ENCODE measurements at places on chromosomes 11 and 22.

DNA sequence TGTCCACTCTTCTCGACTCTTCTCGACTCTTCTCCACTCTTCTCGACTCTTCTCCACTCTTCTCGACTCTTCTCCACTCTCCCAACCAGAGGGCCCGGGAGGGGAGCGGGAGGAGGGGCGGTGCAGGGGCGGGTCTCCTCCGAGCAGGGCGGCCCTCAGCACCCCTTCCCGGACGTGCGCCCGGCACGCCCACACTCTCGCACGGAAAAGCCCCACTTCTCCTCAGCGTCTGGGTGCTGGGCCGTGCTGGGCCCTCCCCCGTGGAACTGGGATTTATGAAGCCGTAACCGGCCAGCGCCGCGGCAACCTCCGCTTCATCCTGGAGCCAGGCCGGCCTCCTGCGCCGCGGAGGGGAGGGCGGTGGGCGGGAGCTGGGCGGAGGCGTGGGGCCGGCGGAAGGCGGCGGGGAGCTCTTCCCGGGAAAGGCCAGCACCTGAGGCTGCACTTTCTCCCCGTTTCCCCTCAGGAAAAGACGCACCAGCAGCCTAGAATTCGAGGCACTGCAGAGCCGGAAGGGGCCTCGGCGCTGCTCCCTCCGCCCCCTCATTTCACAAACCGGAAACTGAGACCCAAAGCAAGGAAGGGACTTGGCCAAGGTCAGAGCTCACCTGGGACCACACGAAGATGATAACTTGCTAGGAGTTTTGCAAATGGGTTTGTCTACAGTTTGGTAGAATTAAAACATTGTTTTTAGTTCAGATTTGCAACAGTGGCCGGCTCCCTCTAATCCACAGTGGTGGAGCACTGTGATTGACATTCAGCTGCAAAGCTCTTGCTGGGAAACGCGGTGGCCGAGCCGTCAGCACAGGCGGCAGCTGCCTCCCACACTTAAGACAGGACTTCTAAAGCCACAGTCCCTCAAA, 31.6 kb upstream of the JAM3 start:
- DNase-seq, result no peak

DNA sequence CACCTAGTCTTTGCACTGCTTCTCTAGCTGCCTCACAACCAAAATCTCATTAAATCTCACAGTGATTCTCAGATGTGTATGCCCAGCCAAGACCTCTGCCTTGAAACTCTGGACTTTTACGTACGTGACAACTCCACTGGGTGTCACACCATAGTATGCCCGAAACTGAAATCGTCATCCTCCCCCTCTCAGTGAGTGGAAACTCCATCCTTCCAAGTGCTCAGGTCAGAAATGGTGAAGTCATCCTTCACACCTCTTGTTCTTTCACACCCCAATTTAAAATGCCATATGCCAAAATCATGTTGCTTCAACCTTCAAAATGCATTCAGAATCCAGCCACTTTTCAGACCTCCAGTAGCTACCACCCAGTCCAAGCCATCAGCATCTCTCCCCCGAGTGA, 42.5 kb downstream of the SFI1 start:
- DNase-seq, result no peak

DNA sequence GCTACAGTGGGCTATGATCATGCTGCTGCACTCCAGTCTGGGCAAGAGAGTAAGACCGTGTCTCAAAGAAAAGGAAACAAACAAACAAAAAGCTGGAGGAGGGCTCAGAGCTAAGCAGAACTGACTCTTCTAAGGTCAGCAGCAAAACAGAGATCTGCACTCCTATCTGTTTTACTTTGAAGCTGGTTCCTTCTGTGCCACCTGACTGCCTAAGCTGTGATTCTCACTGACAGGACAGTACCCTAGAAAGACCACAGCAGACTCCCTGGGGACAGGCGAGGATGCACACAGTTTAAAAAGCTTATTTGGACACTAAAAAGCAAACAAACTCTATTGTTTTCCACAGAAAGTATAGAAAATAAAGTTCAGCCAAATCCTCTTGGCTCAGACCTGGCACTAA, 30.5 kb downstream of the NEFH start:
- DNase-seq, result no peak

DNA sequence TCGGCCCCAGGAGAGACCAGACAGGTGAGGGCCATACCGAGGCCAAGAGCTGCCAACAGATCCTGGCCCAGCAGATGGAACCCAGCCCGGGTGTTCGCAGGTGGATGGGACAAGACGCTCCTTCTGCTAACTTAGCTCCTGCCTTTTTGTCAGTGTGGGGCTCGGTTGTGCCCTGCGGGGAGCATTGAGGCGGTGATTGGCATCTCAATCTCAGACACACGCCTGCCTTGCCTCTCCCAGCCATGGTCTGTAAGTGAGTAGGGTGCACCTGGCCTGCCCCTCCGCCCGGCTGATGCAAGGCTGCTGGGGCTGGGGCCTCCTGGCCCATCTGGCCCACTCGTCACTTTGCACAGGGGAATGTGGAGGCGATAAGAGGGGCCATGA, 350.1 kb downstream of the TBC1D22A start:
- no peak for DNase-seq

- no peak for DNase-seq
These were observed 147.5 kb upstream of the CTSC start for GRCh38 chr11:88484873-88485621.

DNA sequence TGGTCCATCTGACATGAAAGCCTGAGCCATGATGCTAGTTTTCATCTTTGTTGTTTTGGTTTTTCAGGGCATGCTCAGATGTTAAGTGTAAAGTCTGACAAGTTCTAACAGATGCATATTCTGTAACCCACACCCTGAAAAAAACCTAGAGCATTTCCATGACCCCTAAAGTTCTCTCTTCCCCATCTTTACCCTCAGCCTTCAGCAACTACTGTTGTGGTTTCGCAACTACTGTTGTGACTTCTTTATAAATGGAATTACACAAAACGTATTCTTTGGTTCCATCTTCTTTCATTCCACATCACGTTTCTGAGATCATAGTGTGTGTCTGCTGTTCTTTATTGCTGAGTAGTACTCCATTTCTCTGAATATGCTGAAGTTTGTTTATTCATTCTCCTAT, 65.1 kb upstream of the LDLRAD3 start:
- DNase-seq, result no peak

GRCh38 chr11:119910051-119910450, 181.1 kb upstream of the NECTIN1 start:
- DNase-seq, result no peak

DNA sequence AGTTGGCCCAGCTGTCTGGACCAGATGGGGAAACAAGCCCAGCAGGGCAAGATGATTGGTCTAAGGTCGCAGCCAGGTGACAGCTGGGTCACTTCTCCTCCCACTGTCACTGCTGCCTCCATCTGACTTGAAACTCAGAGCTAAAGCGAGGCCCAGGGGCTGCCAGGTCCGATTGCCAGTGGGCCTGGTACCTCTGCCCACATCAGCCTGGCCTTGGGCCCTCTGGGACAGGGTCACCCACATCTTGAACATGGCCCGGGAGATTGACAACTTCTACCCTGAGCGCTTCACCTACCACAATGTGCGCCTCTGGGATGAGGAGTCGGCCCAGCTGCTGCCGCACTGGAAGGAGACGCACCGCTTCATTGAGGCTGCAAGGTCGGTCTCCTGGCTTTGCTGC, 5.8 kb downstream of the SSH3 start:
- no peak for DNase-seq

DNA sequence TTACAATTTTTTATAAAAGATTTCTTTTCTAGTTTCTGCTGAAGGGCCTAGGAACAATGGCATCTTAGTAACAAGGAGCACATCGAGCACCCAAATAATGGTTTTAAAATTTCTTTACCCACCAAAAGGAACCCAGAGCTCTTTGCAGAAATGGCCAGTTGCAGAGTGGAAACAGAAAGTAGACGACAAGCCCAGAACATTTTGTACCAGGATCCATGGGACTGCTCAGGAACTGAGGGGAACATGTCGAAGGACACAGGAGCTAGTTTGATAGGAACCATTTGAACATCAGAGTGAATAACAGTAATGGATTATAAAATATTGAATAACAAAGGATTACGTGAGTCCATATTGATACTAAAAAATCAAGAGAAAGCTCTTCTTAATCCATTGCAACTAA, 17.3 kb downstream of the PANX1 start:
- DNase-seq, result no peak

DNA sequence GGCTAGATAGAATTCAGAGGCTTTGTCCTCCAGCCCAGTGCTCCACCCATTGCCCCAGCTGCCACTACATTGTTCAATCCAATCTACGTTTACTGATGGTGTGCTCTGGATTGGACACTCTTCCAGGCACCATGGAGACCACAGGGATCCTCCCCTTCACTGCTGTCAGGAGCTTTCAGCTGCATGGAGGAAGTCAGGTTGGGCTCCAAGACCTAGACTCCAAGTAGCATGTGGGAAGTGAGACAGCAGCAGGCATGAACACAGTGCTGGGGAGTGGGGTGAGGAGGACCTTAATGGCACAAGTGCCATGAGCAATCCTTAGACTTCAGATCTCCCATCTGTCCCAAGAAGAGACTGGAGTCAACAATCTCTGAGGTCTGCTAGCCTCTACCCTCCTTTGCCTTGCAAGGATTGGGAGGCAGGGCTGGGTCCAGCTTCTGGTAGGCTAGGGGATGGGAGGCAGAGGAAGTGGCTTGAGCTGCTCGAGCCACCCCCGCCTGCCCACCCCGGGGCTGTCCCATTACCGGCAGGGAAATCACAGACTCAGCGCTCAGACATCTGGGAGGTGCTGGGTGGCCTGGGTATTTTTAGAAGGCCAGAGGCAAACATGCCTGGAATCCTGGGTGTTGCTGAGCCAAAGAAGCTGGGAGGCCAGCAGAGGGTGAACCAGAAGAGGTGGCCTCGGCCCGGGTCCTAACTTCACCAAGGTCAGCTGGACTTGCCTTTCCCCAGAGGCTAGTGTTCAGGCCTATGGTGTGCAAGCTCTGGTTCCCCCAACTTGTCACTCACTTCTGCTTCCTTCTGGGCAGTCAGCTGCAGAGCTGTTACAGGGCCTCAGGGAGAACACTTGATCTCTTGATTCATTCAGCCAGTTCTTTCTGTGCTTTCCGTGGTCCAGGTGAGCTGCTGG, 15.2 kb upstream of the FCHSD2 start:
- DNase-seq, result no peak

DNA sequence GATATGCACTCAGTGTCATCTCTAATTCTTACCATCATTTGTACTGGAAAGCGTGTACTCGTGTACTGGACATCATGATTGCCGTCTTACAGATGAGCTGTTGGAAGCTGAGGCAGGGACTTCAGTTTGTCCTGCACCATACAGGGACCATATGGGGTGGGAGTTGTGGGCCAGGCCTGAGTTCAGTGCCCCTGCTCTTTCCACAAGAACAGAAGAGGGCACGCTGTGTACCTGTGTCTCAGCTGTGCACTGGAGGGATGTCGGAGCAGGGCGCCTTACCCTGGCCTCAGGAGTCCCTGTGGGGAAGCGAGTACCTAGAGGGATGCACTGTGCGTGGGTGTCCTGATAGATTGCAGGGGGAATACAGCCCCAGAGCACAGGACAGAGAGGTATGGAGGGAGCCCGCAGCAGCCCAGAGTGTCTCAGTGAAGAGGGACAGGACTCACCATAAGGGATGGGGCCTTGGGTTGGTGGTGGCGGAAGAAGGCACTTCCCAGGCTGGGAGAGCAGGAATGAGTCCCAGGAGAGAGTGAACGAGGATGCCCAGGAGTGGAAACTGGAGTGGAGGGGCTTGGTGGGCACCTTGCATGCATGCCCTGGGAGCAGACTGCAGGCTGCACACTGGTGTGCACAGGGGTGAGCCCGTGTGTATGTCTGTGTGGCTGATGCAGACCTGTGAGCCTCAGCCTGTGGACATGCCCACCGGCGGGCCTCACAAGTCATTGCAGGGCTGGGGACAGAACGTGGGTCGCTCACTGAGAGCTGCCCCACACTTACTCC, 329.7 kb downstream of the TBC1D22A start:
- DNase-seq, result no peak

DNA sequence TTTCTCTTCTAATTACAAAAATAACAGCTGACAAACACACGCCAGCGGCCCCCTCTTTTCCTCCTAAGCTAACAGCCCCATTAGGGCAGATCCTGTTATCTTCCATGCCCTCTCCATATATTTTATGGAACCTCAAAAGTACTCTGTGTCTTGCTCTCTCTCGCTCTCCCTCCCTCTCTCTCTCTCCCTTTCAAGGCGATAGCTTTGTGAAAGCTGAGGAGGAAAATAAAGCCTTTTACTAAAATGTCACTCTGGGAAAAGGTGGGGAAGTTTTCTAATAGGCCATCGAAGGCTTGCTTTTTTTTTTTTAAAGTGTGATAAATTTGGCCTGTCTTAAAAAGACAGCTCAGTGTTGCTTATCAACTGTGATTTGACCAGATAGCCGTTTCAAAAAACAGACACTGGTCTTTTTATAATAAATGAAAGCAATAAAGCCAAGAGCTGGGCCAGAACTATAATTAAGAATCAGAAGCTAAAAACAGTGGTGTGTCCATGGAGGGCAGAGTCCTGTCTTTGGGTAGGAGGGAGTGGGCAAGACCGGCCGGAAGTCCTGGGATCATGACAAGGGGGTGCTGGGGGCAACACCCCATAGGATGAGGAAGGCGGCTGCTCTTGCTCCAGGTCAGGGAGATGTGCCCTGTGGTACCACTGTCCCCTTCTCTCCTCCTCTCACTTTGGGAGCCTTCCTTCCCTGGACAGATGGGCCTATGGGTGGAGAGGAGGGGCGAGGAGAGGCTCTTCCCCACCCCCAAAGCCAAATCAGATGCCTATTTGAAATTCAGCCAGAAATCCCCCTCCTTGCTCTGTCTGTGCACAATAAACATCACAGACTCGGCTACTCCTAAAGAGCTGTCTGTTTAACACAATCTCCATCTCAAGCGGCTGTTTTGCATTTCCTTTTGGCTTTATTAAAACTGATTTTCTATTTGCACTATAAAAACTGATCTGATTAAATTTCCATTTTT, 267.2 kb downstream of the BUD13 start:
- DNase-seq, result no peak

DNA sequence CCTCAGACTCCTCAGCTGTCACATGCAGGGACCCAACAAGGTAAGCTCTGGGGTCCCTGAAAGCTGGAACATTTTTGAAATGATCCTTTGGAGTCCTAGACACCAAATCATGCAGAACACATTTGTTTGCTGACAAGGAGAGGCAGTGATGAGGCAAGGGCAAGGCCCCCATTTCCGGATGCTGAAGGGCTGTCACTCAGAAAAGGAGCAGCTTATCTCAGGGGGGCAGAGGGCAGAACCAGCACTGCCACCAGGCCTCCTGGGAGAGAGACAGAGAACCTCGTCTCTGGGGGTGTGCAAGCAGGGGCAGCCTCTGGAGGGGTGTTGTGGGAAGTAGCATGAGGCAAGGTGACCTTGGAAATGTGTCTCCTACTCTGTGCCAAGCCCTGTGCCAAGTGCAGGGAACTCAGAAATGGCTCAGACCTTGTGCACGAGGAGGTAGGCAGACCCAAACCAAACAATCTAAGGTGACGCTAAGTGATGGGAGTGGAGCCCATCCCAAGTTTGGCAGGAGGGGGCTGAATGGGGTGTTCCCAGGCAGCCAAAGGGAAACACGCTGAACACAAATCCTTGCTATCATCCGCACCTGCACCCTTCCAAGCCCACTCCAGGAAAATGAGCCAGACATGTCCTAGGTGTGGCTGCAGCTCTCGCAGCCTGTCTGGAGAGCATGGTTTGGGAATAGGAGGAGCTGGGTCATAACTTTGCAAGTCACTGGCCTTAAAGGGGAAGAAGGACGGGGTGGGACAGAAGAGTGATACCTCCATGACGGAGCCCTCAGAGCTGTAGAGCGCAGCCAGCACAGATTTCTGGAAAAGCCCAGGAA, 94.2 kb downstream of the PDE2A start:
- DNase-seq, result no peak
